CD4-positive, alpha-beta T cell treated with Interleukin-17A for 1 hour (primary cell): ENCODE measurements at places on chromosomes 2 and 18.

DNA sequence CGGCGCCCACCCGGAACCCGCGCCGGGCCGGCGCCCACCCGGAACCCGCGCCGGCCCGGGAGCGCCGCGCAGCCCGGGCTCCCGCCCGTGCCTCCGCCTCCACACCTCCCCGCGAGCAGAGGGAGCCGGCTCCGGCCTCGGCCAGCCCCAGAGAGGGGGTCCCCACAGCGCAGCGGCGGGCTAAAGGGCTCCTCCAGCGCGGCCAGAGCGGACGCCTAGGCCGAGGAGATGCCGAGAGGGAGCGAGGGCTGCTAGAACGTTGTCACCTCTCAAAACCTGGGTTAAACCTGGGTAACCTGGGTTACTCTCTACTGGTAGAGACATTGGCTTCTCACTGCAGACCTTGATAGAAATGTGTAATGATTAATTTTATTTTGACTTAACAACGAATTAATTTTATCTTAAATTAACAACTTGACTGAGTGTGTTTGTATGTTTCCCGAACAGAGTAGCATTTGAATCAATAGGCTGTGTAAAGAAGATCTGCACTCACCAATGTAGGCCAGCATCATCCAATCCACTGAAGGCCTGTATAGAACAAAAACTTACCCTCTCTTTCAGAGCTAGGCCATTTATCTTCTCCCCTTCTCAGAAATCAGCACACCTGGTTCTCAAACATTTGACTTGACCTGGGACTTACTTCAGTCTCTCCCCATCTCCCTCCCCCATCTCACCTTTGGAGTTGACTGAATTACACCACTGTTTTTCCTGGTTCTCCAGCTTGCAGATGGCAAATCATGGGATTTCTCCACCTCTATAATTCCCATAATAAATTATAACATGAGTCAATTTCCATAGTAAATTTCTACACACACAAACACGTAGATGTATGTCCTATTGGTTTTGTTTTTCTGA is 242.7 kb downstream of the ASXL3 start:
- DNase-seq, result no peak

- no peak for DNase-seq
These were observed 68.7 kb downstream of the DIS3L2 start for GRCh38 chr2:232030229-232030628.

DNA sequence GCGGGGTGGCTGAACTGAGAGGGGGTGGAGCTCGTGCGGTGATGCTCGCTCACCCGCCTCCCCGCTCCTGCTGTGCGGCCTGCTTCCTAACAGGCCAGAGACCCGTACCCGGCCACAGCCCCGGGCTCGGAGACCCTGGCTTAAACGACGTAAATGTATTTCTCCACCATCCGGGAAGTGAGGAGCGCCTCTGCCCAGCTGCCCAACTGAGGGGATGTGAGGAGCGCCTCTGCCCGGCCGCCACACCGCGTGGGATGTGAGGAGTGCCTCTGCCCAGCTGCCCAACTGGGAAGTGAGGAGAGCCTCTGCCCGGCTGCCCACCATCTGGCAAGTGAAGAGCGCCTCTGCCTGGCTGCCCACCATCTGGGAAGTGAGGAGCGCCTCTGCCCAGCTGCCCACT is 110.6 kb downstream of the HS6ST1 start:
- DNase-seq, result no peak

DNA sequence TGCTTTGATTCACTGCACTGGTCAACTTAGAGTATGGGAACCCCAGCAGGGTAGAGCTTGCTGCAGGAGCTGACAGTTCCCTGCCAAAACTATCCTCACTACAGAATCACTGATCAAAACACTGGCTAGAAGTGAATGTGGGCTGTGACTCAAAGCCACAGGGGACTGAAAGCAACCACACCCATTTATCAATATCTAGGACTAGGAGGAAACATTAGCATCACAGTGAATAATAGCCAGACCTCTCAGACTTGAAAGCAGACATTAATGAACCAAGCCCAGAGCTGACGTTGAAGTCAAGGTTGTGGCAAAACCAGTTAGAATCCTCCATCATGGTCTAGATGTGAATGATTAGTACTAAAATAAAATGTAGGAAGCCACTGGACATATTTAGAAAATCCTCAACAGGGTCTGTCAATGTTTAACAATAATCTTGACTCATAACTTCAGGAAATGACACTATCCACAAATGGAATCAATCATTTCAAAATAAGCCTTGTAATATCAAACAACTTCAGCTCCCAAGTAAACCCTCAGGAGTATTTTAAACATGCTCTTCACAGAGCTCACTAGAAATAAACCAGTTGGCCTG is 131.4 kb downstream of the CDH20 start:
- no peak for DNase-seq

- no peak for DNase-seq
These were observed 1371.2 kb downstream of the LRP1B start for GRCh38 chr2:140759426-140760156.

DNA sequence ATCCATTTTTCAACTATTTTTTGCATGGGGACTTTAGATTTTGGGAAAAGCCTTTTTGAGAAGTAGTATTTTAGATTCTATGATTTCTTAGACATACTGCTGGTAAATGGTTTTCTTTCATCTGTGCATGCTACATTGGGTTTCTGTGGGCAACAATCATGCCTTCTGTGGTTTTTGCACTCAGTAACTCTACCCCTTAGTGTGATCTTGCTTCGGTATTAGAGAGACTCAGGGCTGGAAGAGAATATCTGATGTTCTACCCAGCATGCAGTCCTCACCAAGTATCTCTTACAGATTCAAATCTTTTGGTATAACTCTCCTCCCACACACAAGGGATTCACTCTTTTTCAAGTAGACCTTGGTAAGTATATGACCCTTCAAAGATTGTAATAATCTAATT is 183.0 kb downstream of the PMAIP1 start:
- DNase-seq, result no peak

DNA sequence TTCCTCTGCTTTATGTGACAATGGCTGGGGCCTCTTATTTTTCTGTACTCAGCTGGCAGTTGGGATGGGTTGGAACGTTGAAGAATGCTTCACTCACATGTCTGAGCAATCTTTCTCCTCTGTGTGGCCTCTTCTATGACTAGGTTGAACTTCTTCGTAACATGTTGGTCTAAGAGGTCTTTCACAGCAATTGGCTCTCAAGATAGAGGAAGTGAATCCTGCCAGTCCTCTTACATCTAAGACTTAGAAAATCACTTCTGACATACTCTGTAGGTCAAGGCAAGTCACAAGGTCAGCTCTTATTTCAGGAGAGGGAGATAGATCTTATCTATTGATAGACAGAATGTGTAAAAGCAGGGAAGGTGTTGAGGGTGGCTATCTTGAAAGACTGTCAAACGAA is 174.1 kb downstream of the NYAP2 start:
- no peak for DNase-seq

- no peak for DNase-seq
These were observed 198.7 kb downstream of the BCL11A start for GRCh38 chr2:60354713-60355112.

DNA sequence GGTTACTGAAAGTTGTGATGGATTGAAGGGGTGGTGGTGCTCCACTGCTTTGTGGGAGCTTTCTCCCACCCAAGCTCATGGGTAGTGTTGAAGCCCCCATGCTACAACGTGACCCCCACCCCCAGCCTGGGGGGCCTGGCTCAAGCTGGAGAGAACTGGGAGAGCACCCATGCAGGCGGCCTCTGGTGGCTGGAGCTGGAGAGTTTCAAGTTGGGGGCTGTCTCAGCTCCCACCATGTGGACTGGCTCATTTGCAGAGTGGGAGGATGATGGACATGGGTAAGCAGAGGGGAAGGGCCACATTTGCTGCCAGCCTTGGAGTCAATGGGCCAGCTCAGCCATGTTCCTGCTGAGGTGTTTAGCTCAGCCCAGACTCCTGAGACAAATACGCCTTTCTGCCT is 62.8 kb downstream of the INPP4A start:
- no peak for DNase-seq

GRCh38 chr2:226699321-226699720 is 100.3 kb downstream of the IRS1 start:
- no peak for DNase-seq

DNA sequence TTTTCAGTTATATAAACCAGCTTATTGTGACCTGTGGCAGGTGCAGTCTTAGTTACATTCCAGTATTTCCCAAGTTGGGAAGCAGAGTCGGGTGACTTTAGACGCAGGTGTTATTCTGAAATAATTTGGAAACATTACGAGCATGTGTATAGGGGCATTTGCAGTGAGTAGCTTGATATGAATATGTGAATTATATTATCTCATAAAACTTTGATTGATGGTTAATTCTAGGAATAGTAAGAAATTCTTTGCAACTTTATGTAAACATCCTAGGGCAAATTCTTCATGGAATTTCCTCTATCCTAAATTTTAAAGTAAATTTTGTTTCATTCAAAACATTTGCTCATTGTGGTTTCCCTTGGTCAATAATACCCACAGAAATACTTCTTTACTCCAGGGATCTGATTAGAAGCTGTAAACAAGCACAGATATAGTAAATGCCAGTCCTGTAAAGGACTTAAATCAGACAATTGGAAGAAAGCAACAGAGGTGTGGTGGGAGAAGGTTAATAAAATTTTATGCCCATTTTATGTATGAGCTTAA is 580.6 kb upstream of the CDH2 start:
- DNase-seq, result no peak

DNA sequence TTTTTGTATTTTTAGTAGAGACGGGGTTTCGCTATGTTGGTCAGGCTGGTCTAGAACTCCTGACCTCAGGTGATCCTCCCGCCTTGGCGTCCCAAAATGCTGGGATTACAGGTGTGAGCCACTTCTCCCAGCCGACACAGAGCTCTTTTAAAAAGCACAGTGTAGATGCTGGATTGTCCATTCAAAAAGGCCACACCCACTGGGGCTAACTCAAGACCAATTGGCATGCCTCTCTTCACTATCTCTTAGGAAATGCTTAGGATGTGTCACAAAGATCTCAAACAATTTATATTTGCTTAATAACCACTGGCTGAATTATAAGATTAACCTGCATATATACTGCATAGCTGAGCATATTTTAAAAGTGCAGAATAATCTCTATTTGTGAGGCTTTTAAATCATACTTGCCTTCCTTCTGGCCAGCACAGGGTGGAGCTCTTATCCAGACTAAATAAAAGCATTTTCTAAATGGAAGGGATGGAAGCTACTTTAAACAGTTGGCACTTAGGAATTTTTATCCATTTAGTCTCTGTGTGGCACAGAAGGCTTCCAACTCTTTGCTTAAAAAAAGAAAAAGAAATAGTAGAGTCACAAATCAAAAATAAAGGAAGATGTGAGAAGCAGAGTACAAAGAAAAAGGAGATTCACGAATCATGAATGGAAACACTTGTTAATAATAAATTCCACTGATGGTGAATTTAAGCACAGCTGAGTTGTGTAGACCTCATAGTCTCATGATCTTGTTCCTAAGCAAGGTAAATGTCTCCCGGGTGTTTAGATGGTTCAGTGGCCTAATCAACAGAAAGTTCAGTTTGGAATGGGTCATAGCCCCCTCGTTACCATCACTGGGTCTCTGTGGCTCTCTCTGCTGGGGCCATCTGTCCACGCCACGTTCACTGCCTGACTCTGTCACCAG is 22.4 kb downstream of the CRYGD start:
- DNase-seq, result no peak

- no peak for DNase-seq
These were observed 36.6 kb downstream of the CAMKMT start for GRCh38 chr2:44398243-44398897.

DNA sequence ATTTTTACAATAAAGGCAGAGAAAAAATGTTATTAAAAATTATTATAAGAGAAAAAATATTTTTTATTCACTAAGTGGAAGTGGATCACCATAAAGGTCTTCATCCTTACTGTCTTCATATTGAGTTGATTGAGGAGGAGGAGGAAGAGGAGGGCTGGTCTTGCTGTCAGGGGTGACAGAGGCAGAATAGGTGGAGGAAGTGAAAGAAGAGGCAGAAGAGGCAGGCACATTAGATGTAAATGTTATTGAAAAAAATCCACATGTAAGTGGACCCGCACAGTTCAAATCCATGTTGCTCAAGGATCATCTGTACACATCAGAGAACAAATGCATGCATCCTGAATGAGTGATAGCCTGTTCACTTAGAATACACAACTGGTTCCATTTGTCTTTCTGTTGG is 6.4 kb upstream of the SPATS2L start:
- DNase-seq, result no peak

GRCh38 chr2:44838116-44838790 is 103.2 kb upstream of the SIX3 start:
- no peak for DNase-seq

DNA sequence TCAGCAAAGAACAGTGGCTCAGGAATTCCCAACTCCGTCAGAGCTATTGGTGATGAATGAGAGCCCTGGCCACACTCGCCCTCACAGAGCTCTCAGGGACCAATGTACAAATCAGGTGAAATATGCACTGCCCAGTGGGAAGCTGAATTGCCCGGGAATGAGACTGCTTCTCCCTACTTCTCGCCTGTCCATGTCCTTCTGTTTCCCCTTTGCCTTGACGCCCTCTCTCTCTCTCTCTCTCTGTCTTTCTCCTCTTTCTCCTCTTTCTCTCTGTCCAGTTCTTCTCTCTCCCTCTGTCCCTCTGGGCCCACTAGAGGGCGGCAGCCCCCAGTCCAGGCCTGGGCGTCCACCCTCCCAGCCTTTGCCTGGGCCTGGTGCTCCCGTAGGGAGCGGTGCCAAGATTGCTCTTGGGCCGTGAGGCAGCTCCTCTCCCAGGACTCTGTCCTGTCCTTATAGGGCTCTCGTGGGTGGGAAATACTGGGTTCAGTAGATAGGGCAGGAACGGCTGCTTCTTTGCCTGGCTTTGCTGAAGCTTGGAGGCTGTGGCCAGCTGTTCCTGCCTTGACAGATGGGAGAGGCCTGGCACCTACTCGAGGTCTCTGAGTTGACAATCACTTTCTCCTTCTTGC is 28.4 kb upstream of the PUM2 start:
- DNase-seq, result no peak

DNA sequence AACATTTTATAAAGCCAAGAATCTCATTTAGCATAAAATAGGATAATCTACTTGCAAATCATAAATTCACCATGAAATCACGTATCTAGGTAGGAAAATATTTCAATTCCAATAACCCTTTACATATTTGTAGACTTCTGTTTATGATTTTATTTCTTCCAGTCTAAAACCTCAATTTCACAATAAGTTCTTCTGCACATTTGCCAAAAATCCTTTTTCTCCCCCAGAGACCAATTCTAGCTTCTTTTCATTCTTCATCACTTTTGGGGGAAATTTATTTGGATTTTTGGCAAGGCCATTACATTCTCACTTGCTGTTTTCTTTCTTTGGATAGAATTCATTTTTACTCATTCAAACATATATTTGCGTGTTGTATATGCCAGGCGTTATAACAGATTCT is 86.8 kb downstream of the SPRED2 start:
- no peak for DNase-seq

DNA sequence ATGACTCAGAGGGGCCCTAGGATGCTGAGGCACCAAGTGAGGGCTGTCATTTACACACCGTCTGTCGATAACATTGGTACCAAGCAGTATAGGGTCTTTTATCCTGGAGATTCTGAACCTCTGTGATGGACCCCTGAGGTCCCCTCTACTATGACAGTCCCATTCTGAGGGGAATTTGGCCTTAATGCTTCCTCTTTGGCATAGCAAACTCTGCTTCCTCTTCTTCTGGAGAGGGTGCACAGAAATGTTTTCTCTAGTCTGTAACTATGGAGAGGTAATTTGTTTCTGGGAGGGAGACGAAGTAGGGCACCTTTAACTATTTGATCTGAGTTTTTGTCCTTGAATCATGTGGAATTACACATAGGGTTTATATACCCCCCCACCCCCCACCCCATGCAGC is 44.8 kb downstream of the INPP4A start:
- DNase-seq, result no peak
